ENCODE measurements at places on chromosomes 3 and 15.

GRCh38 chr3:187721055-187721454 lies 18.7 kb upstream of the RTP2 start:
- no peak for DNase-seq
- H3K4me3 ChIP-seq: no peak overlapping the region
- no peaks in the 10 kb centered on the region for H3K27me3 ChIP-seq
- H3K4me1 ChIP-seq: no peaks in the 10 kb centered on the region

DNA sequence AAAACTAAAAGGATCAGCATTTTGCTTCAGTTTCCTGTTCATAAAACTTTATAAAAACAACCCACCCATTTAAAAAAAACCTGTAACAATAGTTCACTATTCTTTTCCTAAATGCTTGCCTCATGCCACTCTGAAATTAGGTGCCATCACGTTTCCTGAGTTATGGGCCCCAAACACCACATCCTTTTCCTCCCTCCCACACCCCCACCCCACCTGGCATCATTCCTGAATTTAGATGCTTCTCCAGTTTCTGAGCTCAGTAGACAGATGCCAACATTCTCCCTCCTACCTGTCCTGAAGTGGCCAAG lies 11.9 kb upstream of the ARHGEF3 start:
- no peak overlapping the region for H3K27ac ChIP-seq
- H3K36me3 ChIP-seq: no peaks in the 10 kb centered on the region

DNA sequence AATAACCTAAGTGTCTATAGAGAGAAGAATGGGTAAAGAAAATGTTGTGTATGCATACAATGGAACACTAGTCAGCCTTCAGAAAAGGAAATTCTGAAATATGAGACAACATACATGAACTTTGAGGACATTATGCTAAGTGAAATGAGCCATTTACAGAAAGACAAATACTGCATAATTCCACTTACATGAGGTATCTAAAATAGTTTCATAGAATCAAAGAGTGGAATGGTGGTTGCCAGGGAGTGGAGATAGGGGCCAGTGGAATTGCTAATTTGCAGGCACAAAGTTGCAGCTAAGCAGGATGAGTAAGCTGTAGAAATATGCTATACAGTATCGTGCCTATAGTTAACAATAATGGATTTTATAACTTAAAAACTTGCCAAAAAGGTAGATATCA lies 779.6 kb upstream of the ARPP21 start:
- DNase-seq: no peak
- no peaks in the 10 kb centered on the region for H3K4me1 ChIP-seq
- no peak overlapping the region for H3K4me3 ChIP-seq
- no peaks in the 10 kb centered on the region for H3K36me3 ChIP-seq

DNA sequence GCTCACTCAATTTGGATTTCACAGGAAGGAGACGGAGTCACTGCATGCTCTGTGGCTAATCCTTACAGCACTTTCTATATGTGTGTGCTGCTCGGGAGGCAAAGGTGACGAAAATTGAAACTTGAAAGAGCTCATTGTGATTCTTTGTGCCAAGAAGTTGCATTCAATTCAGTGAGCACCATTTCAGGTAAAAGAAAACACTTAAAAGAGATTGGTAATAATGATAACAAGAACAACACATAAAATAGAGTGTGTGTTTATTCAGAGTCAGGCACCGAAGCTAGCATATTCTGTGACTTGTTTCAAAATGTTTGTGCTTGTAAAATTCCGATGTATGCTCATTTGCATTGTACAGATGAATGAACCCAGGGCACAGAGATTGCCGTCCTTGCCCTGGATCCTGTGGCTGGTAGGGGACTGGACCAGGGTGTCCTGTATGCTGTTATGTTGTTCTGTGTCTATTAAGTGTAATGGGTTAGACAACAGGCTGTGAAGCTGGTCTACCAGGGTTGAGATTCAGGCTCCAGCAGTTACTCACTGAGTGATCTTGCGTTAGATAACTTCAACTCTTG lies 193.3 kb upstream of the PROK2 start:
- no peaks in the 10 kb centered on the region for H3K4me1 ChIP-seq
- H3K27me3 ChIP-seq: no peaks in the 10 kb centered on the region
- H3K27ac ChIP-seq: no peak overlapping the region
- no peak overlapping the region for H3K4me3 ChIP-seq
- no peak for DNase-seq

DNA sequence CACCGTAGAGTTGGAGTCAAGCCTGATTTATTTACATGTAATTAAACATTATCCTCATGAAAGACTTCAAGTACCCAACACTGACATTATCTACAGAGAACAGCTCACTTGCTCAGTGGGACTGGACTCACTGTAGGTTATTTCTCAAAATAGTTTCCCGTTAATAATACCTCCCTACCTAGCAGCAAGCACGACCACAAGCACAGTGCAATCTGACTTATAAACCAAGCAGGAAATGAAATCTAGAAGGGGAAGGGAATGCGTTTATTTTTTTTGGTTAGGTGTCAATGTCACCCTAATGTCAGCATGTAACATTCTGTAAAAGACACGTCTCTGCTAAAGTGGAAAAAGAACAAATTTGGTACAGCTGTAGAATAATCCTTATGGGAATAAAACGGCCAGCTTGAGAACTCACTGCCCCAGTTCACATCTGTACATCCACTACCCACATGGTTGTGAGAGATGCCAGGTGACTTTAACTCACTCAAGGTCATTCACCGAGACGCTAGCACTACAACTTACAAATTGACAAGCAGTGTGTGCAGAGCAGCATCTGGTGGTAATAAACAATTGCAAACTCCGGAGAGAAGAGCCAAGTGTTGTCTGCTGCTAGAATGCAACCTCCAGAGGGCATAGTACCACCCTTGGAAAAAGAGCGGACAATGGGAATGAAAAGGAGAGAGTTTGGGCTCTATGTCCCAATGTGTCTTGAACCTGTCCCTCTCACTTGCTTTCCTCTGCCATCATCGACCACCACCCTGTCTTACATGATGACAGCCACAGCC lies 242.5 kb downstream of the CADPS start:
- H3K4me1 ChIP-seq: no peaks in the 10 kb centered on the region
- H3K36me3 ChIP-seq: no peaks in the 10 kb centered on the region
- H3K27ac ChIP-seq: no peak overlapping the region
- H3K27me3 ChIP-seq: no peaks in the 10 kb centered on the region

DNA sequence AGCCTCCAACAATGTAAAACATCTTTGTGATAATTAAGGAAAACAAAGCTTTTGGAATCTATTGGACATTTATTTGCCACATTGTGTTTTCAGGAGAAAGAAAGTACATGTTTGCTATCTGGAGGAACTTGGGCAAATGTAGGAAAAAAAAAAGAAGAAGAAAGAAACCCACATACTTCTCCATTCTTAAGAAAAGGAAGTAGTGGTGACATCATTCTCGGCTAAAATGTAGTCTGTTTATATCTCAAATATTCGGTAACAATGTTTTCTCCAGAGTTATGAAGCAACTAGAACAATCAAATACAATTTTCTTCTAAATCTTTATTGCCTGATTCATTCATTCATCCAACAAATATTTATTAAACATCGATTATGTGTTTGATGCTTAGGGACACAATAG lies 2.3 kb upstream of the TGFBR2 start:
- H3K4me1 ChIP-seq: peaks cover 14% of the 10 kb centered on the region
- no peak overlapping the region for H3K27ac ChIP-seq
- H3K4me3 ChIP-seq: no peak overlapping the region

DNA sequence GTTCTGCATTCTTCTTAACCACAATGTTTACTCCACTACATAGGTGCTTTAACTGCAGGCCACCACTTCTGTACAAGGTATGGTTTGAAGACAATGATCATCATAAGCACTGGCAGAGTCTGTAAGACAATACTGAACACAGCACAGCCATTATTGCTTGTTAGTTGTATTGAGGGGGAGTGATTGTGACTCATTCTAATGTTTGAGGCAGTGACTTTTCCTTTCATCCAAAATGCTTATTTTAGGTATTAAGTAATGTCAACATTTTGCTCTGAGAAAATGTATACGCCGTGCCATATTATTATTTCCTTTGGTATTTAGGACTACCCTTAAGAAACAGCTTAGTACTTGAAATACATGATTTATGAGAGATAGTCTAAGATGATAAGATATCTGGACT lies 618.2 kb upstream of the ZNF717 start:
- H3K4me3 ChIP-seq: no peak overlapping the region
- no peak for DNase-seq
- no peak overlapping the region for H3K27ac ChIP-seq
- H3K27me3 ChIP-seq: no peaks in the 10 kb centered on the region

DNA sequence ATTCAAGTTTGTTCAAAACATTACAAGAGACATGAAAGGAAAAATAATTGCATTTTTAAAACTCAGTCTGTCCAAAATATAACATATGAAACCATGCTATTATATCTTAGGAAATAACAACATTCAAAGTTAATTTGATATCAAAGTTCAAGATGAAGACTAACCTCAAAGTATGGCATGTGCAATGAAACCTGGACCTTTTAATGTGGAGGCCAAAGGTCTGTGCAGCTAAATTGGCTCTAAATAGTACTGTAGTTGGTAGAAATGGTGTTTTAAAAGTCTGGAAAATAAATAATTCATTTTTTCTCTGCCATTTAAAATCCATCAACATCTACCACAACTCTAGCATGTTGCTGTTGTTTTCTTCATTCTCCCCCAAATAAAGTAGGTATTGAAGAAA lies 8.7 kb downstream of the GRAMD1C start:
- DNase-seq: no peak
- H3K4me3 ChIP-seq: no peak overlapping the region
- no peaks in the 10 kb centered on the region for H3K36me3 ChIP-seq
- no peak overlapping the region for H3K27ac ChIP-seq

DNA sequence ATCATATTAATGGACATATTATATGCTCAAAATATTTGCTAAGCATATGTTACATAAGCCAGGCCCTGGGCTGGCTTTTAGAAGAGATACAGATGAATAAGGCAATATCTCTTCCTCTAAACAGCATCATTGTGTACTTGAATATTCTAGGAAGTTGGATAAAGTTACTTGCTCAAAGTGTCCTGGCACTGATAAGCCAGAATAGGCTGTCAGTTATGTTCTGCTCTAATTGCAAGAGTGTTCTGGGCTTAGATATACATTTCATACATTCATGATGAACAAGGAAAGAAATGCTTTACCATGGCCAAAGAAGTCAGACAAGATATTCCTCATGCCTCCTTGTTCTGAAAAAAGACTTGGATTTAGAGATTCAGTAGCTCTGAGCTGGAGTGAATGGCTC lies 40.7 kb downstream of the KBTBD12 start:
- H3K27me3 ChIP-seq: no peaks in the 10 kb centered on the region
- H3K4me3 ChIP-seq: no peak overlapping the region
- no peak overlapping the region for H3K27ac ChIP-seq
- no peaks in the 10 kb centered on the region for H3K36me3 ChIP-seq

DNA sequence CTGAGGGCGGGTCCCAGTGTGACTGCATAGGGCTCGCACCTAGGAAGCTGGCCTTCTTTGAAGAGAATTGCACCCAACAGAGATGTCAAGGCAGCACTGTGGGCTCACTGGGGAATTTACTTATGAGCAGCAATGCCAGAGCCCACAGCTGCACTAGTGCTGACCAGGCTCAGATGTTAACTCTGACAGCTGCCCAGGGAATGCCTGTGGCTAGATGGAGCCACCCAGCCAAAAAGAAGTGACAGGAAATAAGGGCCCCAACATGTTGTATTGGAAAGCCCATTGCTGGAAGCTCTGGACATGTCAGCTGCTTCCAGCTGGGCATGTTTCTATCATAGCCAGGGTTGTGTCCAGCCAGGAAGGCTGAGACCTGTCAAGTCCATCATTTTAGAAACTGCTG lies 90.9 kb upstream of the ZNF280D start:
- DNase-seq: no peak
- no peaks in the 10 kb centered on the region for H3K4me1 ChIP-seq
- H3K4me3 ChIP-seq: no peak overlapping the region
- no peaks in the 10 kb centered on the region for H3K27me3 ChIP-seq
- no peaks in the 10 kb centered on the region for H3K36me3 ChIP-seq

GRCh38 chr15:83993591-83993990 lies 242.0 kb upstream of the GOLGA6L4 start:
- H3K36me3 ChIP-seq: no peaks in the 10 kb centered on the region
- H3K4me3 ChIP-seq: no peak overlapping the region
- DNase-seq: no peak
- no peaks in the 10 kb centered on the region for H3K4me1 ChIP-seq
- no peak overlapping the region for H3K27ac ChIP-seq
- H3K27me3 ChIP-seq: no peaks in the 10 kb centered on the region

DNA sequence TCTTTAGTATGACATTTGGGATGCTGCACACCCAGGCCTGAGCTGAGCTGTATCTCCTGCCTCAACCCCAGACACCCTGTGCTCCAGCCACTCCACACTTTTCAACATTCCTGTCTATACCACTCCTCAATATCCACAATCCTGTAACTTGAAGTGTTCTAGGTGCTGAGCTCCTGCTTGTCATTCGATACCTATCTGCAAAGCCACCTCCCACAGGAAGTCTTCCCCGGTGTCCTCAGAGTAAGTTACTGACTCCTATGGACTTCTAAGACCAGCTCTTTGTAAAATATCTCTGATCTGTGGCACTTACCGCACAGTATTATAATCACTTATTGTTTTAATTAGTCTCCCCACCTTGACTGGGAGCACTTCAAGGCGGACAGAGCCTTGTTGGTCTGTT lies 1.2 kb upstream of the CAV3 start:
- no peaks in the 10 kb centered on the region for H3K27me3 ChIP-seq
- H3K27ac ChIP-seq: no peak overlapping the region
- no peaks in the 10 kb centered on the region for H3K36me3 ChIP-seq

GRCh38 chr15:75061272-75061671 lies 37.9 kb downstream of the PPCDC start:
- DNase-seq: no peak
- H3K27me3 ChIP-seq: no peaks in the 10 kb centered on the region
- H3K27ac ChIP-seq: no peak overlapping the region
- no peak overlapping the region for H3K4me3 ChIP-seq
